Fibroblast of the conjunctiva (primary cell): ENCODE measurements at places on chromosomes 13 and 19.

- no peak for DNase-seq
These were observed 9.1 kb upstream of the HSD17B14 start for GRCh38 chr19:48845384-48845783.

GRCh38 chr19:35070471-35070870 lies 28.9 kb downstream of the HPN start:
- no peak for DNase-seq

DNA sequence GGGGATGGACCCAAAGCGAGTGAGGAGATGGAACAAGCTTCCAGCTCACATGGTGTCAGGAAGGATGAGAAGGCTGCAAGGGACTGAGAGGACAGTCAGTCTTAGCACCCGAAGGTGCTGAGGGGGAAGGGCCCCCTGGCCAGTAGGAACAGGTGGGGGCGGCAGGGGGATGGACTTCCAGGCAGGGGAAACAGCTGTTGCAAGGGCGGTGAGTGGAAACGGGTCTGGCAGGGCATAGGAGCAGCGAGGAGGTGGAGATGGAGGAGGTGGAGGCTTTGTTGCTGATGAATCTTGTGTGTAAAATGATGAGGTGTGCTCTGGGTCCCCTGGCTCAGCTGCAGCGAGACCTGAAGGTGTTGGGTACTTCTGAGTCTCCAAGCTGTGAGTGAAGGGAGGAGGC lies 1.2 kb downstream of the MAP1S start:
- DNase-seq = no peak

DNA sequence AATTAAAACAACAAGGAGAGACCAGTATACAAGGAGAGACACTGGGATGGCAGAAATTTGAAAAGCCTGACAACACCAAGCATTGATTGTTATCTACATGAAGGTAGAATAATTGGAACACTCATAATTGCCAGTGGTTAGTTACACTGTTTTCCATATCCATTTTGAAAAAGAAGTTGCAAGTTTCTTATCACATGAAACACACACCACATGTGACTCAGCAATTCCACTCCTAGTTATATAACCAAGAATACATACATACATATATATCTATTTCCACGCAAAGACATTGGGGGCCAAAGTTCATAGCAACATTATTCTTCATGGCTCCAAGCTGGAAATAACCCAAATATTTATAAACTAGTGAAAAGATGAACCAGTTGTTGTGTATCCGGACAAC lies 15.2 kb upstream of the PABPC3 start:
- DNase-seq = no peak

GRCh38 chr19:15292140-15292539 lies 40.2 kb downstream of the BRD4 start:
- DNase-seq = no peak

DNA sequence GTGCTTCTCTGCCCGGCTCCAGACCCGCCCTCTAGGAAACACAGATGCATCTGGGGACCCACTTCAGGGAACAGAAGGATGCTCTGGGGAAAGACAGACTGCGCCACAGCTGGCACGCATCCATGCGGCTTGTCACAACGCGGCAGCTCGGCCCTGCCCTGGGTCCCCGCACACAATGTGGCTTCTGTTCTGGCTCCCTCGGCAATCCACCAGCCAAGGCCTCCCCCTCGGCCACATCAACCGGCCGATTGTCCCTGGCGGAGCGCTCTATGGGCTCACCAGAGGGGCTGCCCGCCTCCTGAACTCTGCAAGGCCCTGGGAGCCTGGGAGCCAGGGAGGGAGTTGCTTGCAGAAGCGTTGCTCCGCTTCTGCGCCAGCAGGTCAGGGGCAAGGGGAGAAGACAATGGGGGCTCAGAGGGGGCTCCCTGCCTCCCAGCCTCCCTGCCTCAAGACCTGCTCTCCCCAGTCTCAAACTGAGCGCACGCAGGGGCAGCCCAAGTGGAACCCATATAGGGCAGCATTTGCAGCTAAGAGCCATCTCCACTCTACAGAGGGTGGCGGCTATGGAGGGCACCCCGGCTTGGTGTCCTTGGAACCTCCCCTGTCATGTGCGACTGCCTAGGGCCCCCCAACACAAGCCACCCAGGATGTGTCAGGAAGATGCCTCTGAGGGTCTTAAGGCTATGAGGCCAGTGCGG lies 37.9 kb downstream of the MLLT1 start:
- DNase-seq = no peak

GRCh38 chr19:13104848-13105711 lies 2.4 kb upstream of the LYL1 start:
- DNase-seq = no peak

- no peak for DNase-seq
These were observed 600.6 kb downstream of the UQCRFS1 start for GRCh38 chr19:28612275-28612769.

GRCh38 chr19:4385291-4386040 lies 14.9 kb downstream of the SH3GL1 start:
- DNase-seq = no peak

DNA sequence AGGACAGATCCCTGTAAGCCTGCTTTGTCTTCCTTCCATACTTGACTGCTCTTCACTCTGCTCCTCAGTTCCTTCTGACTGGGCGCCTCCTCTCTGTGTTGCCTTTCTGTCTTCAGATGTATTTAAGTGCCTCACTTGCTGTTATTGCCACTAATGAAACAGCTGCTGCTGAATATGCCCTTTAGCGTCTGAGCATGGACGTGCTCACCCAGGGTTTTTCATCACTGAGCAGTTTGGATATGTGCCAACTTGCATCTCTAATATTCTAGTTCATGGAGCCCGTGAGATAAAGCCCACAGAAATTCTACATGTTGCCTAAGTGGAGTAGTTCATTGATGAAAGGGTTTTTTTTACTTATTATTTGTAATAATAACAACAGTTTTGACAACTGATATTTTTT lies 198.2 kb downstream of the MYO16 start:
- no peak for DNase-seq

DNA sequence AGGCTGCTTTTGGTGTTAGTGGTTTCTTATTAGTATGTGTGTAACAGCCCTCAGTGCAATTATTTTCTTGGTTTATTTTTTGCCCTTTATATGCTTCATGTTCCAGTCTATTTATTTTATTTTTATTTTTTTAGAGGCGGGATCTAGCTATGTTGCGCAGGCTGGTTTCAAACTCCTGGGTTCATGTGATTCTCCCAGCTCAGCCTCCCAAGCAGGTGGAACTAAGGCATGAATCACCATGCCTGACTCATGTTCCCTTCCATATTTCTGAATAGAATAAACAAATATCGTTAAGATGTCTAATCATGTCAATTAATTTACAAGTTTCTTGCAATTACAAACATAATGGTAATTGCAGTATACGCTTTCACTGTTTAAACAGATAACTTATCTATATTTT lies 11.7 kb downstream of the SKA3 start:
- DNase-seq = no peak

DNA sequence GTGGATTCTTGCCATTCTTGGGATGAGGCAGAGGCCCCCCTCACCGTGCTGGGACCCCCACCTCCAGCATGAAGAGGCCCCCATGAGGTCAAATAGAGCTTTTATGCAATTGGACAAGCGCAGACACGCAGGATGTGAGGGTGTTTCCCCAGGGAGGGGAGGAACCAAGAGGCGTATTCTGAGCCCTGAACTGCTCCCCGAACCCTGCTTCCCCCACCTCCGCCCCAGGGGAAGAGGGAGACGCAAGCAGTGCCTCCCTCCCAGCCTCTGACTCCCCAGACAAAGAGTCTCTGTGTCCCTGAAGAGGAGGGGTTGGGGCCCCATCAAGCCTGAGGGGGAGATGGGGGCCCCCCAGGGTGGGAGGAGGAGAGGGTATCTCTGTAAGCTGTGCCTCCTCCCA lies 1.3 kb upstream of the RDH8 start:
- DNase-seq = no peak

DNA sequence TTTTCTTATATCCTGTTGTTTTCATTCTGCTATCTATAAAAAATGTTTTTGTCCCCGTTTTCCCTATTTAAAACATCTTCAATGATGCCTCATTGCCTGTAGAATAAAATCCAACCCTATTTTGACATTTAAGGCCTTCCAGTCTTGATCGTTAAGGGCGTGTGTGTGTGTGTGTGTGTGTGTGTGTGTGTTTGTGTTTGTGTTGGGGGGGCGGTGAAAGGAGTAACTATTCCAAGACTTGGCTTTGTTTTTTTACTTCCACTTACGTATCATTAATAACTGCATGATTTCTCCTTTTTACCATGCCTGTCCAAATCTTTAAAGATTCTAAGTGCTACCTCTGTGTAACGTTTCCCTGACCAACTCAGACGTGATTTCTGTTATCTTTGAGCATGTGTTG lies 784 bp downstream of the PIBF1 start:
- no peak for DNase-seq

DNA sequence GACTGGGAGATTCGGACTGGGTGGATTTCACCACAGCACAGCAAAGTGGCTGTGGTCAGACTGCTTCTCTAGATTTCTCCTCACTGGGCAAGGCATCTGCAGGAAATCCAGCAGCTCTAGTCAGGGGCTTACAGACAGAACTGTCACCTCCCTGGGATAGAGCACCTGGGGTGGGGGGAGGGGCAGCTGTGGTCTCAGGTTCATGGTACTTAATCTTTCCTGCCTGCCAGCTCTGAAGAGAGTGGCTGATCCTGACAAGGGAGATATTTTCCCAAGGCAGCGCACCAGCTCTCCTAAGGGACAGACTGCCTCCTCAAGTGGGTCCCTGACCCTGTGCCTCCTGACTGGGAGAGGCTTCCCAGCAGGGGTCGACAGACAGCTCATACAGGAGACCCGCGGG lies 212.8 kb upstream of the KLF12 start:
- no peak for DNase-seq

- no peak for DNase-seq
These were observed 2.3 kb downstream of the U2AF2 start for GRCh38 chr19:55656988-55657747.

- DNase-seq = no peak
These were observed 34.4 kb upstream of the SIN3B start for GRCh38 chr19:16794456-16795441.

DNA sequence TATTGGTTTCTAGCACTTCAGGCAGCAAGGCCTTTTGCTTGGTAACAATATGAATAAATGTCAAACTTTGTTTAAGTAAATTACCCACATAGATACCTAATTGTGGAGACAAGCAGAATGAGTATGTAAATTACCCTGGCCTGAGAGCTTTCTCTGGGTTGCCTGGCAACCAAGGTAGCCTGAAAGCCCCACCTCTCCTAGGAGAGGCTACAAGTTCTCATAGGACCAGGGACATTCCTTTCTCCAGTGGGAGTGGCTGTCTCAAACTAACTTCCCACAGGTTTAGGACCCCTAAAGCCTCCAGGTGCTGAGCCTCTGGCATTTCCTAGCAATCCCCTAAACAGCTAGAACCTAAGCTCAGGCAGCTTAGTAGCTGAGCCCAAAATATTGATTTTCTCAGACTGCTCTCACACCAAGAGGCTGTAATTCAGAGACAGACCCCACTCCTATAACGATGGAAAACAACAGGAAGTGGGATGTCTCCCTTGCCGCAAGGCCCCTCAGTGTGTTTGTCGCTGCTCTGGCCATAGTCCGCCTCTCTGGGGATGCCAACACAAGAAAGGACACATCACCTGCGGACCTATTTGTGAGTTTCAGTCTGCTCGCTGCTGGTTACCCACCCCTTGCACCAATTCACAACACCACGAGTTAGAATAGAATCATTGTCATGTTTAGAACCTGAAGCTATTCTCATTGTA lies 207.3 kb downstream of the DLEU7 start:
- no peak for DNase-seq

GRCh38 chr13:26837997-26838396 lies 77.4 kb upstream of the GPR12 start:
- no peak for DNase-seq
